ENCODE measurements at places on chromosomes 6 and 20.

- no peak for DNase-seq
These were observed 33.7 kb upstream of the SUMO4 start for GRCh38 chr6:149366267-149366921.

- no peak for DNase-seq
These were observed 125.7 kb upstream of the BTBD3 start for GRCh38 chr20:11791835-11792567.

DNA sequence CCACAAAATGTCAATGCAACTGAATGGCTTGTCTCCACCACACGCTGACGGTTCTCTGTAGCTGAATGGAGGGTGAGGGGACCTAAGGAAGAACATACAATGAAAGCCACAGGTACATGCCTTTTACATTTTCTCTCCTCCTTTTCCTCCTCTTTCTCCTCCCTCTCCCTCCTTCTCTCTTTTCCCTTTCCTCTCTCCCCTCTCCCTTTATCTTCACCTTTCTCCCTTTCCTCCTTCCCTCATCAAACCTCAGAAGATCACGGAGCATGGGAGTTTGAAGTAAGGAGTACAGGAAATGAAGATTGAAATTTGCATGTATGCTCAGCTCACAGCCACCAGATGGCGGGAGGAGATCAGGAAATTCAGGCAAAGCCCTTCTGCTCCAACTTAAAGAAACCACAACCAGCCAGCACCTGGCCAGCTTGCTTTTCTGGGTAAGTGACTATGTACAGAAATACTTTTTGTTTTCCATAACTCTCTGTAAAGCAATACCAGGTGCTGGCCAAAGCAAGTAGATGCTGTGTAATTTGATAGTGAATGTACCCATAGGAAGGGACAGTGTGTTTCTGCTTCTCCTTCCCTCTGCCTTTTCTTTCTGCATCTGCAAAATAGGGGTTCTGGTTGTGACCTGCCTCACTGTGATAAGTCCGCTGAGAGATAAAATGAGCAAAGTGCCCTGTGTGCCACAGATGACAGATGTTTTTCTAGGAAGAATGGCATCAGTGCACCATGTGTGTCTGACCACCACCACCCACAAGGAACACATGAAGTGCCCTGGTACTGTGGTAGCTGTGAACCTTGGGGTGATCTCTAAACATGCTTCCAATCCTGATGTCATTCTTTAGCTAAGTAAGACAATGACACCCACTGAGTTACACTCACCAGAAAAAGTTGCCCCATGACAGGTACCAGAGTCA, 18.6 kb upstream of the FOXO3 start:
- peak; percentile 64 for DNase-seq

GRCh38 chr20:54263116-54263690, 55.3 kb downstream of the PFDN4 start:
- DNase-seq = no peak

DNA sequence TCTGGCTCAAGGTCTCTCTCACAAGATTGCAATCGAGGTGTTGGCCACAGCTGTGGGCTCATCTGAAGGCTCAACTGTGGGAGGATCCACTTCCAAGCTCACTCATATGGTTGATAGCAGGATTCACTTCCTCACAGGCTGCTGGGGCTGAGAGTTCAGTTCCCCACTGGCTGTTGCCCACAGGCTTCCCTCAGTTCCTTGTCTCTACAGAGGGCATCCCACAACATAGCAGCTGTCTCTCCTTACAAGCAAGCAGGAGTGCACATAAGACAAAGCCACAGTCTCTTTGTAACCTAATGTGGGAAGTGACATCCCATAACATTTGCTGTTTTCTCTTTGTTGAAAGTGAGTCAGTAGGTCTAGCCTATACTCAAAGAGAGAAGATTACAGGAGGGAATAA, 14.0 kb downstream of the SPATS1 start:
- no peak for DNase-seq

DNA sequence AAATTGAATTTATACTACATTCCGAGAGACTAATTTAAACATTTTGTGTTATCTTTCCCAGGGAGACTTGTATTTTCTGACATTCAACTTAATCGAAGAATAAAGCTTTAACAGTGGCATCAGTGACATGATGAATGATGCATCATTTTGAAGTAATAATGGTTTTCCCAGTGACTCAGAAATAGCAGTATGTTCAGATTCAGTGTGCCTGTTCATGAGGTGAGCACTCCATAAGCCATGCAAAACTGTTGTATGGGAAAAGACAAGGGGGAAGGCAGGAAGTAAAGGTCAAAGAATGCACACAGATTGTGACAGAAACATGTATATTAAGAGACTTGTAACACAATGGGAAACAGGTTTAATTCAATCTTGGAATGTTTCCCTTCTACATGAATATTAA, 1348.2 kb upstream of the GJE1 start:
- no peak for DNase-seq

DNA sequence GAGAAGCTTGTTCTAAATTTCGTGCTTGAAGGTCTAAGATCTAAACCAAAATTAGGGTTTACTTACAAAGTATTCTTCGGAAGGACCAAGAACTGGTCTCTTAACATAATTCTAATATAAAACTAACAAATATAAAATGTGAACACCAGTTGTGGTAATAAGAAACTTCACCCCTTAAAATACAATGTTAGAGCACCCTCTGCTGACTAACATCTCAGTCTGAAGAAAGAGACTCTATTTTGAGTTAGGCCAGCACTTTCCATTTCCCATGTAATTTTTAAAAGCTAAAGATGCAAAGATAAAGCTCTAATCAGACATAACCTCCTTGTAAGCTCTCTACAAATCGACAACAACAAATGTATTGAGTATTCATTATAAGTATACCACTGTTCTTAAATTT, 24.6 kb downstream of the ATG5 start:
- DNase-seq = no peak

DNA sequence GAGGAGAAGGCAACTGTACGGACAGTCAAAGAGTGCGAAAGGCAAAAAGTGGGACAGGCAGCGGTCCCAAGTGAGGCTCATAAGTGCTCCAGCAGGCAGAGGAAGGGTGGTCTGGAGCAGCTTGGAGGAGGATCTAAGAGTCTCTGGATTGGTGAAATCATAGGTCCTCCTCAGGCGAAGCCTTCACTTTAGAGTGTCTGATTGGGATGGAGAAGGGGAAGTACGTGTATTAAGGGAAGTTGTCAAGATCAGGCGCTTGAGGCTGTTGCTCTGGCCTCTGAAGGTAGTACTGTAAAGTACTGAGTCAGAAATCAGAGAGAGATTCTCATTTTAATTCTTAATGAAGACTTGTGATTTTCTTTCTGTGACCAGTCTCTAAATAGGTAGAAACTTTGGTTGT, 185.6 kb downstream of the KIF16B start:
- no peak for DNase-seq

DNA sequence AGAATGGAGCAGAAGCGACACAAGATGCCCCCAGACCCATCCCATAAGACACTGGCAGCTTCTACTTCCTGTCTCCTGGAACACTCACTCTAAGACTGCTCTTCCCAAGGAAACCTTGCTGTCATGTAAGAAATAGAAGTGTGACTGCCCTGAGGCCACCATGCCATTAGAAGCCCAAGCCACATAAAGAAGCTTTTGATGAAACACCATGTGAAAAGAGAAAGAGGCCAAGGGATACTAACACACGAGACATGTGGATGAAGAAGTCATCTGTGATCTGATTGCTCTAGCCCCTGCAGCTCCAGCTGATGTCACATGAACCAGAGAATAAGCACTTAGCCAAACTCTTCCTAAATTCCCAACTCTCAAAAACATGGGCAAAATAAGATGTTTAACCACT, 117.9 kb upstream of the PCSK2 start:
- no peak for DNase-seq

DNA sequence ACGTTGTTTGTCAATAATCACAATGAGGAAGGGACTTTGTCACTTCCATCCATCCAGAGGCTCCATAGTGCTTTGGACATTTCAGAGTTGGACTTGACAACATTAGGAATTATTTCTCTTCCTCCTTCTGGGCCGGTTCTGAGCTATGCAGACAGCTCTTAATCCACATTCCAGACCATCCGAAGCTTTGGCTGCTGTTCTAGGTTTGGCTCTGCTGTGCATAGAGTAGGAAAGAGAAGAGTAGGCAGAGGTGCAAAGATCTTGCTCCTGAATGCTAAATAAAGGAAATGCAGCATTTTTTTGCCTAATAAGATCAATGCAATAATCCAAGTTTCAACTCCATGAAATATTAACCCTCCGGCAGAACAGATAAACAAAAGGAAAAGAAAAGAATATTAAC, 251.8 kb upstream of the PRND start:
- DNase-seq = no peak

- no peak for DNase-seq
These were observed 417.3 kb upstream of the ARID1B start for GRCh38 chr6:156359912-156360311.

DNA sequence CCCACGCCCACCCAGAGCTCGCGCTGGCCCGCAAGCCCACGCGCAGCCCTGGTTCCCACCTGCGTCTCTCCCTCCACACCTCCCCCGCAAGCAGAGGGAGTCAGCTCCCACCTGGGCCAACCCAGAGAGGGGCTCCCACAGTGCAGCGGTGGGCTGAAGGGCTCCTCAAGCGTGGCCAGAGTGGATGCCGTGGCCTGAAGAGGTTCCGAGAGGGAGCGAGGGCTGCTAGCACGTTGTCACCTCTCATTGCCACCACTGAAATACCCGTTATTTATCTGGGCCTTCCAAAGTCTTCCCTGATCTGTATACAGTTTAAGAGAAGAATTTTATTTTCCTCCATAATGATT, 88.3 kb upstream of the MYLIP start:
- DNase-seq = no peak

- DNase-seq = no peak
These were observed 64.2 kb upstream of the FLRT3 start for GRCh38 chr20:14401479-14402138.

GRCh38 chr6:23417133-23417532, 708.9 kb upstream of the NRSN1 start:
- DNase-seq = no peak

DNA sequence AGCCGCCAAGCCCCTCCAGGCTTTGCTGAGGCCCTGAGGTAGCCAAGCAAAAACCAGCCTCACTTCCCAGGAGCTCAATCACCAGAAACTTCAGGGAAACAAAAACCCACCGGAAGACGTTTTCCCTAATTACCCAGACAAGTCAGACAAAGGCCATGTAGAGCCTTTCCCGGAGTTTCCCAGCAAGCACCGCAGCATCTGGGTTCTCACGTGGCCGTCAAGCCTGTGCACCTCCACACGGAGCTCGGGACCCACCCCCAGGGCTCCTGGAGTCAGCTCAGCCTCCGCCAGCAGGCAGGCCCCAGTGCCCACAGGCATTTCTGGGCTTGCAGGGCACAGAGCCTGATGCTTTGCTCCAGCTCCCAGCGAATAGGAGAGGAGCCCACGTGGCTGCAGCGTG, 10.1 kb upstream of the MRGBP start:
- DNase-seq = no peak

DNA sequence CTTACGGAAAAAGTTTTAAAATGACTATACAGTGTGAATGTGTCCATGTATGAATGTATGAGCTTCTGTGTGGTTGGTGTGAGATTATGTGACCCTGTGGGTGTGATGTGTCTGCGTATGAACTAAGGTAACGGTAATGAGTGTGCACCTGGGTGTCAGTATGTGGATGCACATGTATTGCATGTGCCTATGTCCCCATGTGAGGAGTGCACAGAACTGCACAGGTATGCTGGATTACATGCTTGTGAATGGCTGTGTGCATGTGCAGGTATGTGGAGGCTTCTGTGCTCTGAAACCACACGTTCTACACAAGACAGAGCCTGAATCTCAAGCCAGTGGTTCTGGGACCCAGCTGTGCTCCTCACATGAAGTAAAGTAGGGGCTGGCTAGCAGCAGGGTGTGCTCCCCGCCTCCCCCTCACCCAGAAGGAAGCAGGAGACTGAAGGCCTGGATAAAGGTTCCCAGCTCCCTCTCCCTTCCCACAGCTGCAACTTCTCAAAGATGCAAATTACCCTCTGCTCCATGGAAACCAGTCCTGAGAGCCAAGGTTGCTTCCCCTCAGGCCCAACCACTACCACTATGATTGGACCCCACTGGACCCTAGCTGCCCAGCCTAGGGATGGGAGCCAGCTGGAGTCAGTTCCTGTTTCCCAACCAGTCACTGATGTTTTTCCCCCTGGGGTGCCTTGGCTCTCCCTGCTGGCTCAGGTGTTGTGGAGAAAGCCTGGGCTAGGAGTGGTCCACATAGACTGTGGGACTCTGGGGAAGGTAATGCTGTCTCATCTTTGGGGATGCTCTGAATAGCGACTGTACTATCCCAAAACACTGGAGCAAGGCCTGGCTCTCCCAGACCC, 24.8 kb upstream of the SPDEF start:
- DNase-seq = no peak

DNA sequence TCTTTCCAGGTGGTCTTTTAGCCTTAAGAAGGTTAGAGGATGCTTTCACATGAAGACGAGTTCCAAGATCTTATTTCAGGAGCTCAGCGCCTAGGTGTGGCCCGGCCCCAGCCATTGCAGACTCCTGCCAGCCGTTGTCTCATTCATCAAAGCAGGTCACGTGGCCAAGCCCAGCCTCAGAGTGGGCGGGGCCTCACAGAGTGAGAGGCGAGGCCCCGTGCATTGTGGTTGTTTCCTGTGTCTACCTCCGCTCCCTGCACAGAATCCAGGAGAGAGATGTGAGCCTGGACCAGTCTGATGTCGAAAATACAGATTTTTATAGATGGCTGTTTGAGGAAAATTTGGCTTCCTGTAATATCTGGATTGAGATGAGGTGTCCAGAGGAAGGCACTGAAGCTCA, 49.2 kb upstream of the CST5 start:
- DNase-seq = peak; percentile 37

DNA sequence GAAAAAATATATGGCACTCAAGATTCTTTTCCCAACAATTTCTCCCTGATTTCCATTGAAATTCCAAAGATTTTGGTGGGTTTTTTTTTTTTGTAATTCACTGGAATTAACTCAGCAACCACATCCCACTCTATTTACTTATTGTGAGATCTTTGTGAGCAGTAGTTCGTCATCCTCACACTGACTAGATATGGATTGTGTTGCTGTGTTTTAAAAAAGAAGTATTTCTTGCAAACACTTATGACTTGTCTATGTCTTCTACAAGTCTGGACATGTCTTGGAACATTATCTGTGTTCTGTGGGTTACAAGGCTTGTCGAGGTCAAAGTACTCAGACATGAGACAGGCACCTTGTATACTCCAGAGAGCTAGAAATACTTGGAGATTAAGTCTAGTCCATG, 7.3 kb upstream of the TENT5A start:
- DNase-seq = no peak

DNA sequence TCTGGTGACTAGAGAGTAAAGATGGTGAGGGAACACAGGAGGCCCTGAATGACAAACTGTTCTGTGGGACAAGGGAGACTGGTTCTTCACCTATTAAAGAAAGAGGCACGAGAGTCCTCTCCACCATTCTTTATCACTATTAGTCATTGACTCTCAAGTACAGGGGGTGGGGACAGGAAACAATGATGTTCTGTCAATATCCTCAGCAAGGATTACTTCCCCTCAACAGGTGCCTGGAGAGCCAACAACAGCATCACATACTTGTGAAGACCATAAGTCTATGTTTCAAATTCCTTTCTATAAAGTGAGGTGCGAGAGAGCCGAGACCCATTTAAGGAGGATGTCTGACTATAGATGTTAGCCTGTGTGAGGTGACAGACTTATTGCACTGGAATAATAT, 72.4 kb upstream of the TBC1D7 start:
- DNase-seq = no peak

GRCh38 chr20:45467861-45468260, 1.7 kb upstream of the WFDC2 start:
- DNase-seq = no peak
